ENCODE measurements at places on chromosomes 7 and 10. TPM values are rescaled to one million over a fixed set of nuclear protein-coding genes. Genes with fewer than 3 reads are reported as not detected.

The ZNF425 gene
- total RNA-seq = 4.7 TPM

The MMP21 gene
- total RNA-seq = not detected

The VENTX gene
- not detected for total RNA-seq

The DRGX gene
- under 0.01 TPM for total RNA-seq

The LOXL4 gene
- total RNA-seq = 28.6 TPM

The WNT8B gene
- not detected for total RNA-seq

The DENND2A gene
- 0.36 TPM for total RNA-seq

The SORBS1 gene
- 0.29 TPM for total RNA-seq

The TMEM213 gene
- not detected for total RNA-seq

The CCDC3 gene
- total RNA-seq = 0.29 TPM

DNA sequence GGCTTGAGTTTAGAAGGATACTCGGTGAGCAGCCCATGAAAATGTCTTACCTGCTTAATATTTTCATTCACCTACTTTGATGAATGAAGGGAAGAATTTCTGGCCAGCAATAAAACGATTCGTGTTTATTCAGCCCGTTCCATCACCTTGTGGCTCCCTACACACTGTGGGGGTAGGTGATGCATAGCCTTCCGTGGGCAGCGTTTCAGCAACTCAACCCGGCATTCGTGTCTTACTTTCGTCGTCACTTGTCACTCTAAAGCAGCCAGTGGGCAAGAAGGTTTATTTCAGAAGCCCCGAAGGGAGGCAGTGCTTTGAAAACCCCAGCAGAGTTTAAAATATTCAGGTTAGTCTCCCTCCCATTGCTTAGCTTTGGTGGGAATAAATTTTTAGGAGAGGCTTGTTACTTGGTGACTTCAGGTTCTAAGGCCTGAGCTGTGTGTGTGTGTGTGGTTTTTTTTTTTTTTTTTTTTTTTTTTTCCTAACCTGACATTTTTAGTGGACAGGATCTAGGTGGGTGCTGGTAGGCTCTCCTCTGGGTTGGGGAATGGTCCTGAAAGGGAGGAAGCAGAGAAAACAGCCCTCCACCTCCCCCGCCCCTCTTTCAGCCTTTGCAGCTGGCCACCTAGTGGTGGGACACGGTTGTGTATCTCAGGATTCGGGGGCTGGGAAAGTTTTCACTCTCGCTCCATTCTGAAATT lies 1.8 kb downstream of the GRK5 start:
- peak; percentile 88 for DNase-seq

GRCh38 chr10:12556039-12556438 lies 206.7 kb downstream of the CAMK1D start:
- no peak for DNase-seq

- no peak for DNase-seq
These were observed 202.3 kb upstream of the ZNF32 start for GRCh38 chr10:43851030-43851429.

DNA sequence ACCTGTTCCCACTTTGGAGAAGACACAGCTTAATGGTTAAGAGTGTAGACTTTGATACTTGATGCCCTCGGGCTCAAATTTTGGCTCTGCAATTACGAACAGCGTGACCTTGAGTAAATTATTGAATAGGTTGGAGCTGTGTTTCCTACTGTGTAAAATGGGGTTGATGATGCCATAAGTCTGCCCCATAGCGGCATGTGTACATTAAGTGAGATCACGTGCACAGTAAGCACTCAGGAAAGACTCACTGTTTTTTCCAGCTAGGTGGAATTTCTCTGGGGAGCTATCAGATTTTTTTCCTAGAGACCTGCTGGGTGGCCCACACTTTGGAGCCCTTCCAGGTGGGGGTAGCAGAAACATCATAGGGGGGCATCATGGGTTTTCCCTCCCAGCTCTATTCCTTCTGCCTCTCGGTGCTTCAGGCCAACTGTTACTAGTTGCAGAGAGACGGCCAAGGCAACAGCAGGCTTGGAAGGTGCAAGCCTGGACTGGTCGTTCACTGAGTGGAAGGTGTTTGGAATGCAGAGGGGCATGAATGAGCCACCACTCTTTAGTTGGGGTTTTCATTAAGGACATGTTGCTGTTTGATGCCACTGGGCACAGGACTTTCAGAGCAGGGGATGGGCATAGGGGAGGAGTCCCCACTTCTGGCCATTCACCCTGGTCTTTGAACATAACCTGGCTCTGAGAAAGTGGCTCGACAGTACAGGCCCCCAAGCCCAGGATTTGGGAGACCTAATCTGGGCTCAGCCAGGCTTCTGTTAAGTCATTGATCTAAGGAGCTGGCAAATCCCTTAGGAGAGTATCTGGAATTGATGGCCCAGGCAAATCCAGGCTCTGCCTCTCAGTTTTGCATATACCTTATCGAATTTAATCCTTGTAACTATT lies 64.0 kb downstream of the SYPL1 start:
- no peak for DNase-seq

DNA sequence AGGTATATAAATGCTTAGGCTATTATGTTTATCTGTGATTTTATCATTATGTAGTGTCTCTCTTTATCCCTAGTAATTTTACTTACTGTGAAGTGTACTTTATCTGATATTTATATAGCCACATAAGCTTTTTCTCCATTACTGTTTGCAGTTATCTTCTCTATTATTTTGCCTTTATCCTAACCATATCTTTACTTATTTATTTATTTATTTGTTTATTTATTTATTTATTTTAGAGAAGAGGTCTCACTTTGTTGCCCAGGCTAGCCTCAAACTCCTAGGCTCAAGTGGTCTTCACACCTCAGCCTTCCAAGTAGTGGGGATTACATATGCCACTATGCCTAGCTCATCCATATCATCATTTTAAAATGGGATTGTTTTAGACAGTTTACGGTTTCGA lies 331.8 kb downstream of the C7orf25 start:
- DNase-seq = no peak

- no peak for DNase-seq
These were observed 66.4 kb downstream of the MTURN start for GRCh38 chr7:30201161-30201666.

GRCh38 chr10:70115948-70116682 lies 16.5 kb downstream of the AIFM2 start:
- no peak for DNase-seq

- peak; percentile 81 for DNase-seq
These were observed 1.2 kb downstream of the GAL3ST4 start for GRCh38 chr7:100166970-100167911.

- peak; percentile 77 for DNase-seq
These were observed 4.0 kb upstream of the NKX2-3 start for GRCh38 chr10:99528494-99529441.

DNA sequence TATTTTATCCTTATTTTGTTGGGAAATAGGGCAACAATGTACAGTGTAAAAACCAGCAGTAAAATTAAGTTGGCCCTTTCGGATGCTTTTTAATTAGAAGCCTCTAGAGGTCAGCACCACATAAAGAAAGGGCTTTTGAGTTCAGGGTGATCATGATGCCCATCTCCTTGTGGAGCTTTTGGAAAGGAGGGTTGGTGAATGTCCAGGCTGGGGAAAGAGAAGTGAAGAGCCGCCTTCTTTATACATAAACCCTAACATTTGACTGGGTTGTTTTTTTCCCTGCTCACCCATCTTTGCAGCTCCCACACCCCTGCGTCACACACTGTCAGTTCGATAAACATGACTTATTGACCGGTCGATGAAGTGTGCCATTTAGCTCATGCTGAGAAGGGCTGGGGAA lies 29.8 kb downstream of the MTURN start:
- DNase-seq = peak; percentile 75
